ENCODE measurements at places on chromosomes 11 and 22.

GRCh38 chr11:20088397-20089225, 71.7 kb downstream of the DBX1 start:
- no peak for DNase-seq
- H3K36me3 ChIP-seq: no peaks in the 10 kb centered on the region
- H3K4me1 ChIP-seq: peaks cover 22% of the 10 kb centered on the region

DNA sequence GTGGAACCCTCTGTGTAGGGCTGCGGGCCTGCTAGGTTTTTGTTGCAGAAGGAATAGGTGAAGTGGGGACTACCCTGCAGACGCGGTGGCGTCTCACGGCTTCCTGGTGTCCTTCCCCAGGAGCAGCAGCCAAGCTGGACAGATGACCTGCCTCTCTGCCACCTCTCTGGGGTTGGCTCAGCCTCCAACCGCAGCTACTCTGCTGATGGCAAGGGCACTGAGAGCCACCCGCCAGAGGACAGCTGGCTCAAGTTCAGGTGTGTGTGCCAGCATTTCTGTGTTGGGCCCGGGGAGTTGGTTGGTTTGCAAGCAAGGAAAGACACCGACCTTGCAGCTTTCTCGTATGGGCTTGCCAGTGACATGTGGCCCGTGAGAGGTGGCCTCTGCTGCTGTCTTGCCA, 15.3 kb downstream of the TAB1 start:
- H3K27ac ChIP-seq: no peak overlapping the region
- no peaks in the 10 kb centered on the region for H3K4me1 ChIP-seq
- H3K4me3 ChIP-seq: no peak overlapping the region
- no peaks in the 10 kb centered on the region for H3K36me3 ChIP-seq
- DNase-seq: no peak

- no peak overlapping the region for H3K4me3 ChIP-seq
- H3K27ac ChIP-seq: no peak overlapping the region
- DNase-seq: no peak
- H3K4me1 ChIP-seq: no peaks in the 10 kb centered on the region
- no peaks in the 10 kb centered on the region for H3K27me3 ChIP-seq
Observed at GRCh38 chr11:69145050-69145380, 10.7 kb upstream of the SMIM38 start.

GRCh38 chr11:126190792-126191191, 20.7 kb downstream of the RPUSD4 start:
- H3K4me3 ChIP-seq: no peak overlapping the region
- H3K36me3 ChIP-seq: no peaks in the 10 kb centered on the region
- no peak overlapping the region for H3K27ac ChIP-seq

- H3K27ac ChIP-seq: no peak overlapping the region
- no peaks in the 10 kb centered on the region for H3K36me3 ChIP-seq
- no peaks in the 10 kb centered on the region for H3K27me3 ChIP-seq
- no peak overlapping the region for H3K4me3 ChIP-seq
- DNase-seq: no peak
Observed at GRCh38 chr11:36266767-36267166, 22.5 kb downstream of the COMMD9 start.

GRCh38 chr11:130947481-130947880, 31.2 kb upstream of the SNX19 start:
- no peak for DNase-seq
- H3K36me3 ChIP-seq: no peaks in the 10 kb centered on the region
- no peaks in the 10 kb centered on the region for H3K4me1 ChIP-seq

GRCh38 chr11:42890773-42891172, 421.0 kb upstream of the API5 start:
- no peak overlapping the region for H3K27ac ChIP-seq
- no peaks in the 10 kb centered on the region for H3K27me3 ChIP-seq
- no peak for DNase-seq
- H3K4me1 ChIP-seq: no peaks in the 10 kb centered on the region
- H3K4me3 ChIP-seq: no peak overlapping the region

DNA sequence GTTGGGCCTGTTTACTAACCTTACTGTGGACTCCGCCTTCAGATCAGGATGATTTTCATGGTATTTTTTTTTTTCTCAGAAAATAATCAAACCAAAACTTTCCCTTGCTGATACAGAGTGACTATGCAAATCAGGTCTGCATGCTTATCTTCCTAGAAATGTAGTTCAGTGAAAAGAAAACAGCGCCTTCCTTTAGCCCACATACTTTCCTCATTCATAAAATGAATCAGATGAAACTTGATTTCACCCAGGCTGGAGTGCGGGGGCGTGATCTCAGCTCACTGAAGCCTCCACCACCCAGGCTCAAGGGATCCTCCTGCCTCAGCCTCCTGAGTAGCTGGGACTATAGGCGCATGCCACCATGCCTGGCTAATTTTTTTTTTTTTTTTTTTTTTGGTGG, 26.0 kb downstream of the ZNRF3 start:
- H3K4me1 ChIP-seq: peaks cover 42% of the 10 kb centered on the region
- H3K4me3 ChIP-seq: no peak overlapping the region
- no peak overlapping the region for H3K27ac ChIP-seq
- DNase-seq: peak; percentile 28

GRCh38 chr11:118211006-118211405, 13.8 kb downstream of the JAML start:
- H3K4me3 ChIP-seq: no peak overlapping the region
- no peaks in the 10 kb centered on the region for H3K4me1 ChIP-seq
- no peak for DNase-seq
- H3K27ac ChIP-seq: no peak overlapping the region
- no peaks in the 10 kb centered on the region for H3K27me3 ChIP-seq

- DNase-seq: no peak
- peaks cover 3% of the 10 kb centered on the region for H3K4me1 ChIP-seq
- no peaks in the 10 kb centered on the region for H3K27me3 ChIP-seq
- no peaks in the 10 kb centered on the region for H3K36me3 ChIP-seq
- no peak overlapping the region for H3K4me3 ChIP-seq
Observed at GRCh38 chr11:64750361-64751054, 6.6 kb upstream of the RASGRP2 start.

GRCh38 chr11:9899676-9900075, 235.8 kb downstream of the SWAP70 start:
- no peaks in the 10 kb centered on the region for H3K36me3 ChIP-seq
- H3K27me3 ChIP-seq: no peaks in the 10 kb centered on the region
- no peaks in the 10 kb centered on the region for H3K4me1 ChIP-seq

GRCh38 chr11:11570823-11571222, 51.0 kb downstream of the GALNT18 start:
- H3K27ac ChIP-seq: no peak overlapping the region
- no peak overlapping the region for H3K4me3 ChIP-seq
- no peaks in the 10 kb centered on the region for H3K27me3 ChIP-seq
- H3K4me1 ChIP-seq: peaks cover 2% of the 10 kb centered on the region

DNA sequence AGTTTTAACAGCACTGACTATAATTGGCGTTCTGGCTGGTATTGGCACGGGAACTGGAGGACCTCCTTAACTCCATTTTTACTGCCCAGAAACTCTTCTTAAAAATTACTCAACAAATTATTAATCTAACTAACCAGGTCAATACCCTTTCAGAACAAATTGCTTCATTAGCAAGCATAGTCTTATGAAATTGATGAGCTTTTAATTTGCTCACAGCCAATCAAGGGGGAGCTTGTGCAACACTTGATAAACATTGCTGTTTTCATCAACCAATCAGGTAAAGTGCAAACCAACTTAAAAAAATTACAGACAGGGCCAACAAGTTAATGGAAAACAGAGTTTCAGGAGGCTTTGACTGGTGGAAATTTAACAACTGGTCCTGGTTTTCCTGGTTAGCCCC, 4.6 kb upstream of the APOL3 start:
- H3K27me3 ChIP-seq: no peaks in the 10 kb centered on the region
- no peak for DNase-seq
- peaks cover 8% of the 10 kb centered on the region for H3K4me1 ChIP-seq
- no peak overlapping the region for H3K27ac ChIP-seq
- H3K4me3 ChIP-seq: no peak overlapping the region
- no peaks in the 10 kb centered on the region for H3K36me3 ChIP-seq
